Activated naive CD8-positive, alpha-beta T cell treated with anti-CD3 and anti-CD28 coated beads for 36 hours (primary cell): ENCODE measurements at places on chromosomes 4 and X.

- no peak for DNase-seq
Measured at GRCh38 chrX:135632353-135632752, 81.1 kb upstream of the CT45A1 start.

GRCh38 chr4:88674979-88675378 lies 22.6 kb downstream of the NAP1L5 start:
- no peak for DNase-seq

GRCh38 chr4:156949373-156949814 lies 22.2 kb downstream of the PDGFC start:
- no peak for DNase-seq

GRCh38 chrX:13091111-13091765 lies 46.8 kb upstream of the FAM9C start:
- DNase-seq: no peak

DNA sequence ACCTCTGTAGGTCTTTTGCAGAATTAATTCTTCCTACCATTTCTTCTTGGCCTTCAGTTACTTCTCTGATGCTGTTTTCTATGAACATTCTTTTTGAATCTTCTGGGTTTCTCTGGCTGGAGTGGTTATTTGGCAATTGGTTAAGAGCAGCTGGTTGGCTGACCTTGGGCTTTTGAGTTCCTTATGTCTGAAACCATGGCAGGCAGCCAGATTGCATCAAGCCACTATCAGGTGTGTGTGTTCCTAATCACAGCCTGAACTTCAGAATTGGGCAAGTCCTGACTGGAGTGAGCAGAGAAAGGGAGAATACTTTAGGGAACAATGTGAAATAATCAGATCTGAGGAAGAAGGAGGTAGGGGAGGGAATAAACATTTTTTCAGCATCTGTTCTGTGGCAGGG lies 90.2 kb downstream of the ARHGAP10 start:
- DNase-seq: no peak

- no peak for DNase-seq
Measured at GRCh38 chr4:55186123-55186522, 60.7 kb upstream of the KDR start.

DNA sequence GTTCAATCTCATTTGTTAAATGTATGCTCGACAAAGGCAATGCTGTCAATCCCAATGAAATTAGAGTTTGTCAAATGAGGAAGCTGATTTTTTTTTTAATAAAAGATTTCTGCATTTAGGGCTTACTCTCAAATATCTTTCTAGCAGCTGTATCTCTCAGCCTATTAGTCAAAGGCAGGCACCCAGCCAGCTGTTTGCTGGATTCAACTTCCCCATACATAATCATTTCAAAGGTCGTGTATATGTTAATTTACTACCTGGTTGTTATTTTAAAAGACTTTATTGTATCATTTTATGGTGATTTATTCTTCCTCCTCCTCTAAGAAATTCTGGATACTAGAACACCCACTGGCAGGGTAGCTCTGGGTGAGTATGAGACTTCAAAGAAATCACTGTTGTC lies 27.1 kb downstream of the RAI2 start:
- DNase-seq: no peak

DNA sequence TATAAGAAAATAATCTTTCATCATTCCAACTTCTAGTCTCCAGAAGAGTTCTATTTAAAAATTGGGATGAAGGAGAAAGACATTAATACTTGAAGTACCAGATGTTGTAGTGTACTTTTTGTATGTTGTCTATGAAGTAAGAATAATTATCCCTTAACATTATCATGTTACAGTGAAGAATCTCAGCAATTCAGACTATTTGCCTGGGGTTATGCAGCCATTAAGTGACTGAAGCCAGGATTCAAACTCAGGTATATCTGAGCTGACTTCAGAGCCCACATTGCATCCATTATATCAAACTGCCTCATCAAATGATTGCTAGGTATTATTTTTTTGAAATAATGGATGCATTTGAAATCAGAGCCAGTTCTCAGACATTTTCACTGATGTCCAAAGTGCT lies 76.1 kb upstream of the FHDC1 start:
- DNase-seq: no peak

DNA sequence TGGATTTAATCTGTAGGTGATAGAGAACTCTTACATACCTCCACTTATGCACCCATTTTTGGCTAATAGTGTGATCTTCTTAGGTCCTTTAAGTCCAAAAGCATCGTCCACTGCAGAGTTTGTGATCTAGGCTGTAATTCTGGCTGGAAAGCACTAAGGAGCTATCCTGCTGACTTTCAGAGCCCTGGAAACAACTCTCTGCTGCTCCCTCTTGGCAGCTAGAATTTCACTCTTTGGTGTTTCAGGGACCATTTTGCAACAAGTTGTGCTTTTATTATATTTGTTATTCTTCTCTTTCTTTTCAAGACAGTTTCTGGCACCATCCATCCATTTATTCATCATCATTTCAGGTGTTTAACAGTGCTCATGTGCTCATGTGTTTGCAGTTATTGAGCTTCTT lies 130.0 kb downstream of the RBM46 start:
- no peak for DNase-seq

DNA sequence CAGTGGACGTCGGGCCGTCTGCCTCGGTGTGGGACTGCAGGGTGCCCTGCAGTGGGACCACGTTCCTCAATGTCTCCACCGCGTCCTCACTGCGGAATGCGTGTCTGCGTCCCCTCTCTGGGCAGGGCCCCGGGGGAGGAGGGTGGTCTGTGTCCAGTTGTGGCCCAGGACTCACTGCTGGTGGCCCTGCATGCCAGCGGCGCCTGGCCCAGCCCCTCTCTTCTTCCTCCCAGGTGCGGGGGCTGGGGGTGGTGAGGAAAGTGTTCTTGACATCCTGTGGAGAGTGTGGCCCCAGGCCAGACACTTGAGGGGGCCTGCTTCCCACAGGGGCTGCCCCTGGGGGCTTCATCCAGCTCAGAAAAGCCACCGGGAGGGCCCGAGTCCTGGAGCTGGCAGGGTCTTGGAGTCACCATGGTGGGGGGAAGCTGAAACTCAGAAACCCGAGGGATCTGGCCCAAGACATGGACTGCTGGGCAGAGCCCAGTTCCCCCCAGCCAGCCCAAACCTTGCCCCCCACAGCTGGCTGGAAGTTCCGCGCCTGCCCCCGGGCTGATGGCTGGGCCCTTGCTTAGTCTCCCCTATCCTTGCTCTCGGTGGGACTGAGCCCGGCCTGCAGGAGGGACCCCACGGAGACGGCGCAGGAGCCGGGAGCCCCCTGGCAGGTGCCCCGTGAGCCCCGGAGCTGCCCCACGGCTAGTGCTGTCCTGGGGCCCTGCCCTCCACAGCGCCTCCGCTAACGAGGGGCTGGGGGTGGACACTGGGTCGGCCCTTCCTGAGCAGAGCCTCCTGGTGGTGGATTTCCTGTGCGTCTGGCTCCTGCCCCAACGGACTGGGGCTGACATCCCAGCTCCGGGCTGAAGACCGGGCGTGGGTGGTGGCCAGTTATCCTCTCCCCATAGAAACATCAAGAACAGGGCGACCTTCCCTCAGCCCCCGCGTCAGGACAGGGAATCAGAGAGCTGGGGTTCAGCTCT lies 2.9 kb downstream of the DOK7 start:
- DNase-seq: no peak

DNA sequence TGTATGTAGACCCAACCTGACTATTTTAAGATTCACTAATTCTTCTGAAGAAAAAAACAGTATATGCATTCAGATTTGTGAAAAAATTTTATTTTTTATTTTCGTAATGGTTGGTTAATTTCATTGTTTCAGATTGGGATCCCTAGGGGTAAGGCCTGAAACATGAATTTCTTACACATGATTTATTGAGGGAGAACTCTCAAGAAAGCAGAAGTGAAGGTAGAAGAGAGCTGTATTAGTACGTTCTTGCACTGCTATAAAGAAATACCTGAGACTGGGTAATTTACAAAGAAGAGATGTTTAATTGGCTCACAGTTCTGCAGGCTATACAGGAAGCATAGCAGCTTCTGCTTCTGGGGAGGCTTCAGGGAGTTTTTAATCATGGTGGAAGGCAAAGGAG lies 611.9 kb upstream of the TECRL start:
- no peak for DNase-seq

DNA sequence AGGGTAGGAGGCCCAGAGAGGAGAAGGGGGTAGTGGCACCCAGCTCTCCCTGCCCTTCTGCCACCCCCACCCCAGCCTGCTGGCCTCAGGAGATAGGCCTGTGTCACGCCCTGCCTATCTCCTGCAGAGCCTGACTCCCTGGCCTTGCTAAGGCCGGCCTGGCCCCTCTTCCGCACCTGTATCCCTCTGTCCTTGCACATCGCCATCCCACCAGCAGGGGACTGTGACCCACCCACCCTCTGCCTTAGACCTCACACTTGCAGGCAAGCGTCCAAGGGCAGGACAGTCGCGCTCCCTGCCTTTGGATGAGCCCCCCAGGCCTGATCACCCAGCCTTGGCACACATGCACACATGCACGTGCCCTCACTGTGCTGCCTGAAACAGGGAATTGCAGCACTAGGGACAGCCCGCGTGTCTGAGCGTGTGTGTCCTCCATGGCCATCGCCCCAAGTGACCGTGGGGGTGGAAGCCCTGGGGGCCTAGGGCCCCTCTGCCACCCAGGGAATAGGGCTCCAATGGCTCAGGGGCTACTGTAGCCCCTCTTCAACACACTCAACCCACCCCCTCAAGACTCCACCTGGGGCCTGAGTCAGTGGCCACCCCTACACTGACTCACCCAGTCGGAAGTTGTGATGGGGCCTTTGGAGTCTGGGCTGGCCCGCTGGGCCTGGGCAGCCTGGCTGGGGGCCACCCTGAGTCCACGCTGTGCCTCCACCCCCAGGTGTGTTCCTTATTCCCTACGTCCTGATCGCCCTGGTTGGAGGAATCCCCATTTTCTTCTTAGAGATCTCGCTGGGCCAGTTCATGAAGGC lies 2.1 kb downstream of the SLC6A8 start:
- DNase-seq: no peak

GRCh38 chrX:1384658-1385252 lies 7.2 kb downstream of the SLC25A6 start:
- DNase-seq: no peak

- DNase-seq: peak; percentile 28
Measured at GRCh38 chr4:69760455-69760854, at the start of gene SULT1B1. TSS of gene SULT1B1 (minus strand) at chr4:69760620. CDS start at chr4:69755217, 5,403 bp downstream.

GRCh38 chrX:49075347-49075746 lies 1.5 kb upstream of the PRAF2 start:
- no peak for DNase-seq

GRCh38 chr4:67465032-67465762 lies 80.1 kb downstream of the CENPC start:
- no peak for DNase-seq

DNA sequence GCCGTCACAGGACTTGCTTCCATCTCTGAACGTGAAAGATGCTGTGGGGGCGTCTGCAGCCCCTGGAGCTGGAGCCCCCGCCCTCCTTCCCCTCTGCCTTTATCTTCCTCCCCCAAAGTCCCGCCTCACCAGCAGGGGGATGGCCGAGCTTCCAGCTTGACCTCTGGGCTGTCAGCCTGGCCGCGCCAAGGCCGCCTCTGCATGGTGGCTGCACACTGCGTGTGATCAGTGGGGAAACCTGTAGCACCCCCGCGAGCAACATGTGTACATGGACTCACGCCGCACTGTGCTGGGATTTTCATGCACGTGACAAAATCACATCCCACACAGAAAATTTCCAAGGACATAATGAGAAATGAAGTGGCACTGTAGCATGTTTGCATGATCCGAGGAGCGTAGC lies 26.5 kb upstream of the PSAPL1 start:
- DNase-seq: no peak

DNA sequence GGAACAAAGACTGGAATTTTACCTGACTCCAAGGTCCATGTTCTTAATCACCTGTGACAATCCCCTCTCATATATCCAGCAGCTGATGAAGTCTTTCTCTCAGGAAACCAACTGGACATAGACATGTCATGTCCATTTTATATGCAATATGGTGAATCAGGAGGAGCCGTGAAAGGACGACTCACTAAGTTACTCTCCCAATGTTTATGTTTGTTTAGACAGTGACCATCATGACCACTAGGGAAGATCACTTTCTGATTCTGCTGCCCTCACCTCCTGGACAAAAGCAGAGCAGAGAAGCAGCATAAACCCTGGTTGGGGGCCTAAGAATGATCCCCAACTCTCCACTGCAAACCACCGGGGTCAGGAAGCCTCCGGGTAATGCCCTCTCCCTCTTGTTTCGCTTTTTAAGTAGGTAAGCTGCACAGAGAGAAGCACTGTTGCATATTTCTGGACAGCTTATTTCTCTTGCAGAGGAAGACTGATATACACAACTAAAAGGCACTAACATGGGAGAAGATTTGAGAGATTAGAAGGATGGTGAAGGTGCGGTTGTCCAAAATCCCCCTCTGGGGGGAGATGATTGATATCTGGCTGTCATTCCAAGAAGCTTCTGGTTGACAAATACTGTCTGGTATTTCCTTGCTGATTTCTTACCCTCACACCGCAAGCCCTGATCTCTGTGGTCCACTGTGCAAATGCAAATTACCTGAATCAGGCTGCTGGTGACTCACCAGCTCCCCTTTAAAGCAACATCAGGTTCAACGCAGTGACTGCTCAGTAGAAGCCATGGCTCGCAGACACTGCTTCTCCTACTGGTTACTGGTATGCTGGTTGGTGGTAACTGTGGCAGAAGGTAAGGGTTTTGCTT lies at the start of gene ODAPH:
ODAPH (plus strand) TSS at position 773 of the 871 bp plus-strand sequence; CDS start at position 790, 17 bp downstream.
- peak; percentile 3 for DNase-seq

- no peak for DNase-seq
Measured at GRCh38 chr4:65014078-65014477, 604.8 kb upstream of the TECRL start.

DNA sequence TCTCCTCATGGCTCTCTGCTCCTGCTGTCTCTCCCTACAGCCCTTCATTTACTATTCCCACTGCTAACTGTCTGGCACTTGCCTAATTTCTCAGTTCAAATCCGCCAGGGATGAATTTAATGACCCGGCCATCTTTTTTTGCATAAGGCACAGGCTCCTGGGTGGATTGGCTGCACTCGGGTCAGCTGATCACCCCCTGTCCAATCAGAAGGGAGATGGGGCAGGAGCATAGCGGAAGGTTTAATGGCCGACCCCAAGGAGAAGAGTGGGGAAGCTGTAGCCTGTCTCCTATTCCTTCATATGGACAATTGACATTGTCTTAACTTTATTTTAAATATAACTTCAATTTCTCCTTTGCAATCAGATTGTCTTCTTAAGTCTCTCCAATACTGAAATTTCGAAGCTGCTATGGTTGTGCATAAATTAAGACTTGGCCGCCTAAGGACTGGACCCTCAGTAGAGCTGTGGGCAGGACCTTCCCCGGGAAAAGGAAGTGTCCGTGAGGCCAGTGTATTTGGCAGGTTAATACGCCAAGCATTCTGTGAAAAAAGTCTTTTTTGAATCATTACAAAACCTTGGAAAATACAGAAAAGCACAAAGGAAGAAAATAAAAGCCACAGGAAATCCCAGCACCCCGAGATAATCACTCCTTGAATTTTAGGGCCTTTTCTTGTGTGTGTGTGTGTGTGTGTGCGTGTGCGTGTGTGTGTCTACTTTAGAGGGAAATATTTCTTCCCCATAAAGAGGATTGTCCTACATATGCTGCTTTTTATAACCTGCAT lies 55.5 kb downstream of the SMIM20 start:
- DNase-seq: no peak

DNA sequence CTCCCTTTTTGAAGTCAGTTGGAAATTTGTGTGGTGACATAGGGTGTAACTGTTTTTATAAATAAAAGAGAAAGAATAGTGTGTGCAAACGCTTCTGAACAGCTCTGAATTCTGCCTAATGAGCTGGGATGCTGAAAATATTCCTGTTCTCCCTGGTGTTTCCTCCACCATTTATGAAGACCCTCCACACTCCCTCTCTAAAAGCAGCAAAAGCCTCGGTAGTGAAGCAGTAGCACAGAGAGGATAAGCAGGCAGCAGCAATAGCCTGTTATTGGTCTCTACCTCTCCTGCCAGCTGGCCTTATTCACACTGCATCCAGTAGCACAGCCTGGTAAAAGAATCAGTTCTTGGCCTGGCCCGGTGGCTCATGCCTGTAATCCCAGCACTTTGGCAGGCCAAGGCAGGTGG lies 406.1 kb downstream of the IQCM start:
- no peak for DNase-seq
